ENCODE measurements at places on chromosomes 1 and 21. TPM values are rescaled to one million over a fixed set of nuclear protein-coding genes. Genes with fewer than 3 reads are reported as not detected.

Gene CKS1B
- total RNA-seq: 283 TPM

Gene WLS
- total RNA-seq: not detected

Gene IGSF21
- not detected for total RNA-seq

Gene SYT14
- total RNA-seq: not detected

DNA sequence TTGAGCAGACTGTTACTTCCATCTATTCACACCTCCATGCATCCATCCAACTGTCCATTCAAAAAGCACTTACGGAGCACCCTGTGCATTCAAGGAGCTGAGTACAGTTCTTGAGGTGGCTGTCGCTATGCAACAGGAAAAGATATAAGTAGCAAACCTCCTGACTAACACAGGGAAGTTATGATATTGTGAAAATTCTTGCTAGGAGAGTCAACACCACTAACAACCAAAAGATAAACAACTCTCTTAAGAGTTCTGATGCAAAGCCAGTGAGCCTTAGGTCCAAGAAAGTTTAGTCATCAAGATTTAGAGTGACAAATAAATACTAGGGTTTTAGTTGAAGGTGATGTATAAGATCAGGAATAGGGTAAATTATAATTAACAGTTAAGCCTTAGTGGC, 44.5 kb upstream of the TRIM45 start:
- no peak overlapping the region for H3K27ac ChIP-seq
- H3K4me1 ChIP-seq: no peaks in the 10 kb centered on the region
- peaks cover 4% of the 10 kb centered on the region for H3K27me3 ChIP-seq
- H3K4me3 ChIP-seq: no peak overlapping the region

DNA sequence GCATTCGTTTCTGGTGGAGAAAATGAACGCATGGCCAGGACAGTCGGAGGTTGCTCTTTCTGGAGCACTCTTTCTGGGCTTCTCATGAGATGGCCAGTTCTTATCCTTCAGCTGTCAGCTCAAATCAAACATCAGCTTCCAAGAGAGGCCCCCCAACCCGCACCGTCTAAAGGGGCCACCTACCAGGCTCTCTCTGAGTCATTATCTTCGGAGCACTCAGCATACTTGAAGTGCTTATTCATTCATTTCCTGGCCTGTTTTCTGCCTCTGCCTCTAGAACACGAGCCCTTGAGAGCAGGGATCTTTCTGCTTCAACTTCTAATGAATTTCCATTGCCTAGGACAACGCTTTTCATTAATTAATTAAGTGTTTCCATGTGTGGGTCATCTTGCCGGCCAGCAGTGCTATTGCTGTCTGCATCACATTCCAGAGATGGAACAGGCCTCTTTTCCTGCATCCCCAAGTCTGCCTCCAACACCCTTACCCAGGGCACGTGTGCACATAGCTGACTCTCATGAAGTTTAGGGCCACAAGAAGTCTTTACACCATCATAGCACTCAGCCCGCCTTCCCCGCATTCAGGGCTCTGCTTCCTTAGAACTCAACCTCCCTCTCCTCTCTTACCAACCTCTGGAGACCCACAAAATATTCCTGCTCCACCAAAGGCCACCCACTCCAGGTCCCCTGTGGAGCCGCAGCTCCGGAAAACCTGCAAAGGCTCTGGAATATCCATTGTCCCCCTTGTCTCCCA, 52.1 kb upstream of the LAPTM5 start:
- H3K36me3 ChIP-seq: no peaks in the 10 kb centered on the region
- no peaks in the 10 kb centered on the region for H3K4me1 ChIP-seq
- peaks cover 38% of the 10 kb centered on the region for H3K27me3 ChIP-seq
- DNase-seq: no peak
- no peak overlapping the region for H3K27ac ChIP-seq
- no peak overlapping the region for H3K4me3 ChIP-seq

GRCh38 chr1:57868239-57868638, 444.4 kb upstream of the DAB1 start:
- DNase-seq: no peak
- no peaks in the 10 kb centered on the region for H3K4me1 ChIP-seq
- no peak overlapping the region for H3K27ac ChIP-seq
- peaks cover 3% of the 10 kb centered on the region for H3K27me3 ChIP-seq
- no peaks in the 10 kb centered on the region for H3K36me3 ChIP-seq
